ENCODE measurements at places on chromosomes 6 and 20. TPM values are rescaled to one million over a fixed set of nuclear protein-coding genes. Genes with fewer than 3 reads are reported as not detected.

DNA sequence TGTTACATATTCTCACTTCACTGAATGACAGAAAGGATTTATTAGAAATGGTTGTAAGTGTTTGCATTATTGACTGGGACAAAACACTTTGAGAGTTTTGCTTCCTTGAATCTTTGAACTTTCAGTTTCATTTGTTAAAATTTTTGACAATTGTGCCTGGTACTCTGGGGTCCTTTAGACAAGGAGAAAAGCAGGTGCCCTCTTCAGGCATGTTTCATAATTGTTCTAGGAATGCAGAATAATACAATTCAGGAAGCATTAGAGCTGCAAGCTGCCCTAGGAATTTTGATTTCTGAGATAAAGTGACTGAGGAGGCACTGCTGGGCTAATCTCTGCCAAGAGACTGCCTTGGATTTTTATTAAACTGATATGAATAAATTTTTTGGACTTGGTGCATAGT, 49.7 kb downstream of the TOP1 start:
- DNase-seq = no peak

DNA sequence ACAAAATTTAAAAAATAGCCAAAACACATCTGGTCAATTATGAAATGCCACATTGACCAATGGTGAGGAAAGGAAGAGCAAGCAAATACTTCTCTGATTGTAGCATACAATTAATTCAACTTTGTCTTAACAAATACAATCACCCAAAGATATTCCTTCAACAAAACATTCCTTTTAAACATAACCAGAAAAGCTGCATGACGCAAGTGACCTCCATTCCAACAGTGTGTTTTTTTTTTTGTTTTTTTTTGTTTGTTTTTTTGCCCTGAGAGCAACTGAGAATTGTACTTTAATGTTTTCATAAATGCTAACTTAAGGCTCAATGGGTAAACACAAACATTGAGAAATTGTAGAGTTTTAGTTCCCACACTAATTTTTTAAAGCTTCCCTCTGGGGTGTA, 184.4 kb downstream of the PTPRK start:
- DNase-seq = no peak

- DNase-seq = no peak
These were observed 63.5 kb downstream of the THBS2 start for GRCh38 chr6:169190144-169190584.

DNA sequence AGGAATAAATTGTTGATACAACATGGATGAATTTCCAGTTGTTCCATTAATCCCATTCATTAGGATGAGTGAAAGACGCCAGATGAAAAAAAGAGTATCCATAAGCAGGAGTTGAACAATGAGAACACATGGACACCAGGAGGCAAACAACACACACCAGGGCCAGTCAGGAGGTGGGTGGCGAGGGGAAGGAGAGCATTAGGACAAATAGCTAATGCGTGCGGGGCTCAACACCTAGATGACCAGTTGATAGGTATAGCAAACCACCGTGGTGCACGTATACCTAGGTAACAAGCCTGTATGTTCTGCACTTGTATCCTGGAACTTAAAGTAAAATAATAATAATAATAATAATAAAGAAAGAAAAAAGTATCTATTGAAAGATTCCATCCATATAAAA, 11.1 kb downstream of the PCED1A start:
- DNase-seq = no peak

- no peak for DNase-seq
These were observed 24.1 kb upstream of the CCR6 start for GRCh38 chr6:167098825-167099225.

DNA sequence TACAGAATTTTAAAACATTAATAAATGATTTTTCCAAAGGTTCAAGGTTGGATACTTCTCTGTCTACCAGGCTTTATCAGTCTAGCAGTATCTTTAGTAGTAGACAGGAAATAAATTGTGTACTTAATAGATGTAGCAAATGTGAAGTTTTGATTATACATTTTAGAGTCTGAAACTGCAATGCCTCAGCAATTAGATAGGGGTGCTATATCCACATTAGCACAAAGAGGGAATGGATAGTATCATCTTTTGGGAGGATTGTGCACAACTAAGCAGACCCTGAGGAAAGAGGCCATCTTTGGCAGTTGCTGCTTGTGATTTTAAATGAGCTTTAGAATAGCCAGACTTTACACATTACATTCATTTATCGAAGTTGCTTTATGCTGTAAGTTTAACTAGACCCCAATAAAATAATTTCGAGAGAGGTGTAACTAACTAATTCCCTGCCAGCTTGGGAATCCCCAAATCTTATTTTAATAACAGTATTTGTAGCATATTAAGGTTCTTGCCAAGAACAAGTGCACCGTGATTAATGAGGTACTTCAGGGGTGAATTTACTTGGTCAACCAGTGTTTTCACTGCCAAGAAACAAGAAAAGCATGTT, 2.8 kb downstream of the KCNQ5 start:
- DNase-seq = no peak

GRCh38 chr20:53865901-53866793, 204.2 kb downstream of the BCAS1 start:
- no peak for DNase-seq

DNA sequence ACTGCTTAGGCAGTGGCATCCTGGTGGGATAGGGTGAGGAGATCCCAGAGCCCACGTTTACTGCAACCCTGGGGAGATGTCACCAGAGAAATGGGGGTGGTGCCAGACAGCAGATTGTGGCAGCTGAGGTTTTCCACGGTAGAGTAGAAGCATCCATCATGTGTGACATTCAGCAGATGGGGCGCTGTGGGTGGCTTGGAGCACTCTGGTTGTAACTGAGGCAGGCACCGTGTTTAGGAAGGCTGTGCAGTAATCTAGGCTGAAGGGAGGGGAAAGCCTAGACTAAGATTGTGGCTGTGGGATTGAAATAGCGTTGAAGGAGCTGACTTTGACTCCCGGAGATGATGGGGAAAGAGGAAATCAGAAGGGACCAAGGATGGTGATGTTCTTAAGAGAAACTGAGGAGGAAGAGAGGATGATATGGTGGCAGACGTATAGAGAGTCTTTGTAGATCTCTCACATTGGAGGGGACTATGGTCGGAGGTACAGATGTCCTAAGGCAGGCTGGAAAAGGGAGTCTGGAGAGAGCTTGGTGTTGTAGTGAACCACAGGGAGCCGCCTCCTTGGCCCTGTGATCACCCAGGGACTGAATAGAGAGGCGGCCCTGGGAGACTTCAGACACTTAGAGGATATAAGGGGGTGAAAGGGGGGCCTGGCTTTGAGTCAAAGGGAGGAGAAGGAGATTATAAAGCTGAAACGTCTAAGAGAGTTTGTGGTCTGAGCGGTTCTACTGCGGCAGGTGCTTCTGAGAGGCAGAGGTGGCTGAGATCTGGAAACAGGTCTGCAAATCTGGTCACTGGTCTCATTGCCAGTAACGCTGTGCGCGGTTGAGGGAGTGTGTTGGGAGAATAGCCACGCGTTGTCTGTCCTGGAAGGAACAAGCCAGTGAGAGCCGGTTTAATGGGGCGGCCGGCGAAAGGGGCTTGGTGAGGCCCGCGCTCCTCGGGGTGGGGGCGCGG, 792 bp upstream of the MICA start:
- no peak for DNase-seq

DNA sequence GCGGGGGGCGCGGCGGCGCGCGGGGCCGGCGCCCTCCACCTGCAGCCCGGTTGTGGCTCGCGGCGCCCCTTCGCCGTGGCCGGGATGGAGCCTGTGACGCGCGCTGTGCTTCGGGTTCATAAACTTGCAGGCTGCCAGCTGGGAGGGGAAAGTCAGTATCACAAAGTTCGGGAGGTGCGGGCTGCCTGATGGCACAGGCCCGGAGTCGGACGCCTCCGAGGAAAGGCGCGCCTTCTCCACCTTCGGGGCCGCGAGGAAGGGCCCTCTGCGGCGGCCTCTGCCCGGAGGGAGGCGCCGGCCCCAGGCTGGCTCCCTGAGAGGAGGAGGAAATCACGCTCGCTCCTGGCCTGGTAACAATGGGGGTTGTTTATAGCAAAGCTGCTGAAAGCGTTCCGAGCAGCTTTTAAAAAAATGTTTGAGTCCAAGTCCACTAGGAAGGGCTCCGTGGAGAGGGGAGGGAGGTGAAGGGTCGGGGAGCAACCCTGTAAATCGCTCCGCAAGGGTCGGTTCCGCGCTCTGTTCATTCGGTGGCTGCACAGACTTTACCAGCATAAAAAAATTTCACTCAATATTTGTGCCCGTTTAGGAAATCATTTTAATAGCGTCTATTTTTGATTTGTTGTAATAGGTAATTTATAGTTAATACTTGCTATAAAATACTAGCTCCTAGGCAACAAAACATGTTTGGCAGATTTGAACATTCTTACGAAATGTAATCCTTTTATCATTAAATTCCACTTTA, 1.0 kb downstream of the AFDN start:
- DNase-seq = no peak

DNA sequence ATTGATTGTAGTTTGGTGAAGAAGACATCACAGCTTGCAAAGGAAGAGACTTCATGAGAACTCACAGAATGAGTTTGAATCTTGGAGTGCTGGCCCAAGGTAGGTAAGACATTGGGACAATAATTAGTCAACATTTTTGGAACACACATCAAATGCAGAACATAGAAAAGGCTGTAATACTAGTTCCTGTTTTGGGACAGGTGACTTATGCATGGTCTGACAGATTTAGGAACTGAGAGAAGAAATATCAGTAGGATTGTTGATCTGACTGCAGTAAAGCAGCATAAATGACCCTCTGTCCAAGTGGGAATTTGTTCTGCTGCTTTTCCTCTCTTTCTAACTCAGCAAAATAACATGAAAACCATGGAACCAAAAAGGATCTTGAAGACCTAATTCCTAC, 102.3 kb upstream of the MAP3K7 start:
- DNase-seq = no peak

GRCh38 chr20:1291191-1291741, 25.2 kb downstream of the SNPH start:
- no peak for DNase-seq

DNA sequence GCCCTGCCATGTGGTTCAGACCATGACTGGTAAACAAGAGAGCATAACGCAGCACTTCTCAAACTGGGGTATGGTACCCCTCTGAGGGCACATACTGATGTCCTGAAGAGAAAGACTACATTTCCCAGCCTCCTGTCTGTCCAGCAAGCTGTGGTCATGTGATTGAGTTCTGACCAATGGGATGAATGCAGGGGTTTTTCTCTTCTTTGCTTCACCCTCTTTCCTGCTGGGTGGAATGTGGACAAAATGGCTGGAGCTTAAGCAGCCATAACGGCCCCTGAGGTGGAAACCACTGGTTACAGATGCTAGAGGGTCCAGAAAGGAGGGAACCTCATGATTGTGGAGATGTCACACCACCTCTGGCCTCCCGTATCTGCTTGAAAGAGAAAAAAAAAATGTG, 19.4 kb upstream of the KCNB1 start:
- no peak for DNase-seq

DNA sequence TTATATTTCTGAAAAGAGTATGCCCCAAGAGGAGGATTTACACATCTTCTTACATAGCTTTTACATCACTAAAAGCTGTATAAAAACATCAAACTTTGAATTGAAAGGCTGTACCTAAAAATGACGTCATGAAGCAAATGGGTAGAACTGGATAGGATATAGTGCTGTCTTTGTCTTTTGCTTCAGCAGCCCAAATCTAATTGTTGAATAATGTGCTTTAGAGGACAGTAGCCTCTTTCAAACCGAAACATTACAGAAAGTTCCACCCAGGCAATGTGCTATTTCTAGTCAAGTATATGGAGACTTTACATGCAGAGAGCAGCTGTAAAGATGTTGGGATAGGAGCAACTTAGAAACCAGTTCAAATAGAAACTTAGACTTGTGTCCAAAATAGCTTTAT, 51.9 kb downstream of the ADGRG6 start:
- no peak for DNase-seq

GRCh38 chr6:16894301-16894700, 133.0 kb upstream of the ATXN1 start:
- no peak for DNase-seq

- peak; percentile 54 for DNase-seq
These were observed 5.3 kb downstream of the OARD1 start for GRCh38 chr6:41066867-41067304.

DNA sequence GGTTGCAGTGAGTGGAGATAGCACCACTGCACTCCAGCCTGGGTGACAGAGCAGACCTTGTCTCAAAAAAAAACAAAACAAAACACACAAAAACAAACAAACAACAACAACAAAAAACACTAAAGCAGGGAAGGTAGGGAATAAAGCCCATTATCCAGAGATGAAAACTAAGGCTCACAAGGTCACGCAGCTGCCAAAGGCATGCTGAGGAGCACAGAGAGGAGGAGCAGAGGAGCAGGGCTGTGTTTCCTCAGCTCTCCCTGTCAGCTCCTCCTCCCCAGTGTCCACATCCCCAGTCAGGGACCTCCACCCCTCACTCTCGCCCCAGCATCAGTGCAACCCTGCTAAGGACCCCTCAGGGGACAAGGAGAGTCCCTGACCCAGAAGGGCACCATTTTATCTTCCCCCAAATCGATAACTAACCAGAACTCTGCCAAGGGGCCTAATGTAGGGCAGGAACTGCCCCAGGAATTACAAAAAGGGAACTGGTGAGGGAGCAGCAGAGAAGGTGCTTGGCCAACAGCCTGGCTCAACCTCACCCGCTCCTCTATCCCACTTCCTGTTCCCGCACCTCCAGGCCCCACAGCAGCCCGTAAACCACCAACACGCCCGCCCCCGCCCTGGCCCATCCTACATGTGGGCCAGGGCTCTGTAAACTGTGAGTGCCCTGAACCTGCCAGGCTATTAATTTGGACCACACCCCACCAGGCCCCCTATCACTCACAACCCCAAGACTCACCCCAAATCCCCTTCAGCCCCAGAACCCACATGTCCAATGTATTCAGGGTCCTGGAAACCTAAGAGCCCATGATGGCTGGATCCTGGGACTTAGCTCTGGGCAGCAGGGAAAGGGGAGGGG, 9.0 kb downstream of the TEAD3 start:
- no peak for DNase-seq

DNA sequence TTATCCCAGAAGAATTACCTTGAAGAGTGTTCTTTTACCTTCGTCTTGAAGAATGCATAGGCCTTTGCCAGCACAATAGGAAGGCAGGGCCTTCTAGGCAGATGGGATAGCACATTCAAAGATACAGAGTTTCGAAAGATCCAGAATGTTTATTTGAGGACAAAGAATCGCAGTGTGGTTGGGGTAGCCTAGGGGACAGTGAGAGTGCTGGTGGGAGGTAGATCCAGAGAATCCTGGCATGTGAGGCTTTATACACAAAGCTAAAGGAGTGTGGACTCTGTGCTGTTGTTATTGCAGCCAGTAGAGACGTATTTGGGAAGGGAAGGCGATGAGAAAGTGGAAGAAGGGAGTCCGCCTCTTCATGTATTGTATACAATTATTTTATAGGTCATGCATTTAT, 186.6 kb downstream of the FARS2 start:
- DNase-seq = no peak

Gene PTPRK
- total RNA-seq = 127 TPM

Gene MOCS1
- 15.0 TPM for total RNA-seq

Gene CBFA2T2
- total RNA-seq = 11.6 TPM

Gene GRM1
- under 0.01 TPM for total RNA-seq

Gene C6orf132
- 18.9 TPM for total RNA-seq

Gene SOX18
- total RNA-seq = 0.07 TPM

Gene LGSN
- not detected for total RNA-seq

Gene FIG4
- total RNA-seq = 15.6 TPM

Gene ULBP3
- total RNA-seq = 14.8 TPM

Gene DLL1
- total RNA-seq = 4.2 TPM

Gene PTPRT
- not detected for total RNA-seq
